ENCODE measurements at places on chromosomes 3 and 15.

DNA sequence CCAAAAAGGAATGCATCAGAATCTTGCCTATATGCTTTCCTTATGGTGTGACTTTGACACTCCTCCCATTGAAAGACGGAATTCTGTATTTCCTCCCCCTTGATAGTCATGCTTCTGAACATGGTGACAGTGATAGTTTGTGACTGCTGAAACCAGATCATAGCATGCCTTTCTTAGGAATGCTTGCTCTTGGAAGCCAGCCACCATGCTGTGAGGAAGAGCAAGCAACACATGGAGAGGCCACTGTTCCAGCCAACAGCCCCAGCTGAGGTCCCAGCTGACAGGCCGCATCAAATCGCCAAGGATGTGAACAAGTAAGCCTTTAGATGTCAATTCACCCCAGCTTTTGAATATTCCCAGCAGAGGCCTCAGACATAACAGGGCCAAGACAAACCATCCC, 100.1 kb downstream of the IGF2BP2 start:
- DNase-seq = no peak

- DNase-seq = no peak
Observed at GRCh38 chr15:80264031-80264430, 12.0 kb upstream of the CTXND1 start.

GRCh38 chr3:50221051-50221410, 15.0 kb upstream of the GNAI2 start:
- no peak for DNase-seq

DNA sequence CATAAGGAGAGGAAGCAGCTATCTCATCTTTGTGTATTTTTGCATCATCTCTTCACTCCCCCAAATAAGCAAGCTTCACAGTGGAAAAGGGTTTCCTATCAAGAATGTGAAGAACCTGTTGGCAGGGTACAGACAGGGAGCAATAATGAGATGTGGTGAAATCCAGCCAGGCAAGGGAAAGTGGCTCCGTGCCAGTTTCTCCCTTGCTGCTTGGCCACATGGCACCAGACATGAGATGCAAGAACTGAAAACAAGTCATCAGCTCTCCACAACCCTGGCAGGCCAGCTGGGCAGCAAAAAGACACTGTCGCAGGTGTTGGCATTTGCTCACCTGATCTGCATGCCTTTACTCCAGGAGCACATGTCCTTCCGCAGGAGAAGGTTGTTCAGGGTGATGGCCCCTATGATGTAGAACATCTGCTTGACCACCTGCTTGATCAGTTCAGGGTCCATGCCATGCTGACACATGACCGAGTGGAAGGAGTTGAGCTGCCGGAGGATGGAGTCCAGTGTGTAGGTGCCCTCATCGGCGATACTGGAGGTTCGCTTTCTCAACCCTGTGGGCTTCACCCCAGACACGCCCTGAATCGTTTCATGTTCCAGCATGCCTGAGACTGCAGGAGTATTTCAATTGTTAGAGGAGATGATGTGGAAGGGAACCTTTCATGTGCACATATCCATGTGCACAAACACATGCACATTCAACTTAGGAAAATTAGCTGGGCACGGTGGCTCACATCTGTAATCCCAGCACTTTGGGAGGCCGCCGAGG, 23.3 kb upstream of the MYO5C start:
- no peak for DNase-seq

DNA sequence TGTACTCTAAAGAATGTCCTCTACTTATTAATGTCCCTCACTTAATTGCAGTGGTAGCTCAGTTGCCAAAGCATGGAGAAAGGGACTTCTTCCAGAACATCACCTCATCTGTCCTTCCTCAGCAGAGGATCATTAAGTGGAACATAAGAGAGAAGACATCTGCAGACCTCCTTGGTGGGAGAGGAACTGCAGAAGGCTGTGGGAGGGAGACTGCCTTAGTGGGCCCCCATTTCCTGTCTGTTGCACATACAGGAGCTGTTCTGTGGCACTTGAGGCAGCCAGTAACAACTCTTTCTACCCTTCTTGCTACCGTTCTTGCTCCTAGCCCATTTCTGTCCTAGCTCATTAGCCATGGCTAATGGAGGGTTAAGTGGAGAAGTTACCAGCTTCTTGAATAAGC, 33.6 kb downstream of the HPS3 start:
- DNase-seq = no peak

DNA sequence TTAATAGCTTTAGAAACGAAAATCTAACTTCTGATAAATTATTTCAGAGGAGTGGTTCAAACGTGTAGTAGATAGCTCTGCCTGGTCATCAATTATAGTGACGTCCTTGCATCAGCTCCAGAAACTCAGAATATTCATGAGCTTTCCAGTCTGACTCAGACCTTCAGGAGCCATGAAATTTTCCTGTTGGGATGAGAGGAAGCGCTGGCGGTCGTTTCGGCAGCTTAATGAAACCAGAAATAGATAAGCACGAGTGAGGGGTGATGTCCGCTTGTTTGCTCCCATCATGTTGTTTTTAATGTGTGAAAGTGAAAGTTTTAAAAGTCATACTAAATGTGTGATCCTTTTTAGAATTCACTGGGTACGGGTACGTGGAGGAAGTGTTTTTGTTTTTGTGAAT, 141.1 kb downstream of the PGPEP1L start:
- DNase-seq = no peak

DNA sequence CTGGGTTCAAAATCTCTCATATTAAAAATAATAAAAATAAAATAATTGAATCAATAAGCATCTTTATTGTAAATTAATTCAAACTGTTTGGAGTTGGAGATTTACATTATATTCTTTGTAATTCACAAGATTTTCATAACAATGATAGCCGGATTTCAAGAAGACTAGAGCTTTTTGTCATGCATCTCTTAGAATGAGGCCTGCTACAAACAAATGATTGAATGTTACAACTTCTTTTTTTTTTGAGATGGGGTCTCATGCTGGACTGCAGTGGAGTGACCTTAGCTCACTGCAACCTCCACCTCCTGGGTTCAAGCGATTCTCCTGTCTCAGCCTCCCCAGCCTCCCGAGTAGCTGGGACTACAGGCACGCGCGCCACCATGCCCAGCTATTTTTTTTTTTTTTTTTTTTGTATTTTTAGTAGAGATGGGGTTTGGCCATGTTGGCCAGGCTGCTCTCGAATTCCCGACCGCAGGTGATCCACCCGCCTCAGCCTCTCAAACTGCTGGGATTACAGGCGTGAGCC, 3.5 kb downstream of the SLTM start:
- no peak for DNase-seq

DNA sequence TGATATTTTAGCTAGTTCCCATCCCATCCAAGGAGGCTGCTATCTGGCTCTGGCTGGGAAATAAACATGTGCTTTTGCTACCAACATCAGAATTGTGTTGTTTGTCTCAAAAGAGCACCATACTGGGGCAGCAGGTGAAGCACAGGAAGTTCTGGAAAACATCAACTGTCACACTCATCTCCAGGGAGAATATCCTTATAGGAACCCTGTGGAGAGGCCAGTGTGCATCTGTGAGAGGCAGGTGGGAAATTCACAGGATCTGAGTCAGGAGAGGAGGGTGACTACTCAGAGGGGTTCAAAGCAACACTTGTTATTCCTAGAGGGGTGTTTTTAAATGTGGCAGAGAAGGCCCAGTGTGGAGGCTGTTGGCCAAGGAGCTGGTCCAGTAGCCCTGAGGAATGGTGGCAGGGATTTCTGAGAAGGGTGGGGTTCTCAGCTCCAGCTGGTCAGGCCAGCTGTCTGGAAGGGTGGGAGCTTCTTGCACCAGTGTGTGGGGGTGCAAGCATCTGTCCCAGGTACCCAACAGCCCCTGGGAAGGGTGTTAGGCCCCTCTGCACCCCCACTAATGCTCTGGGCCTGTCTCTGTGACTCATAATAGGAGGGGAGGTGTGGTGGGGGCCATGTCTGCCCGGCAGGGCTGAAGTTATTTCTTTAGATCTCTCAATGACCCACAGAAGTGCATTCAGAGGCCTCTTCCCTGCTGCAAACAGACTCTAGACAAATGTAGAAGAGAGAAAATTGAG, 28.7 kb downstream of the RPSA start:
- no peak for DNase-seq

DNA sequence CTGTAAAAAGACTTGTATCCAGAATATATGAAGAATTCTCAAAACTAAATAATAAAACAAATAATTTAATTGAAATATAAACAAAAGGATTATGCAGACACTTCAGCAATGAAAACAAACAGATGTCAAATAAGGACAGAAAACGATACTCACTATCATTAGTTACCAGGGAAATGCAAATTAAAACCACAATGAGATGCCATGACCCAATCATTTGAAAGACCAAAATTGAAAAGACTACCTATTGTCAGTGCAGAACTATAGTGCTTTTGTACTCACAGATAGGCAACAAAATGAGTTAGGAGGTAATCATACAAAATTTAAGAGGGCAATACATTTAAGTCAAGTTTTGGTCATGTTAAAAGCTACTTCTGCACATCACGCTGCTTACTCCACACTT, 31.6 kb upstream of the OR5K4 start:
- DNase-seq = no peak

GRCh38 chr3:188133219-188133618, 20.7 kb upstream of the LPP start:
- DNase-seq = no peak

- no peak for DNase-seq
Observed at GRCh38 chr3:158713094-158713499, 19.2 kb downstream of the RARRES1 start.

GRCh38 chr3:66195347-66195783, 25.4 kb upstream of the SLC25A26 start:
- no peak for DNase-seq

DNA sequence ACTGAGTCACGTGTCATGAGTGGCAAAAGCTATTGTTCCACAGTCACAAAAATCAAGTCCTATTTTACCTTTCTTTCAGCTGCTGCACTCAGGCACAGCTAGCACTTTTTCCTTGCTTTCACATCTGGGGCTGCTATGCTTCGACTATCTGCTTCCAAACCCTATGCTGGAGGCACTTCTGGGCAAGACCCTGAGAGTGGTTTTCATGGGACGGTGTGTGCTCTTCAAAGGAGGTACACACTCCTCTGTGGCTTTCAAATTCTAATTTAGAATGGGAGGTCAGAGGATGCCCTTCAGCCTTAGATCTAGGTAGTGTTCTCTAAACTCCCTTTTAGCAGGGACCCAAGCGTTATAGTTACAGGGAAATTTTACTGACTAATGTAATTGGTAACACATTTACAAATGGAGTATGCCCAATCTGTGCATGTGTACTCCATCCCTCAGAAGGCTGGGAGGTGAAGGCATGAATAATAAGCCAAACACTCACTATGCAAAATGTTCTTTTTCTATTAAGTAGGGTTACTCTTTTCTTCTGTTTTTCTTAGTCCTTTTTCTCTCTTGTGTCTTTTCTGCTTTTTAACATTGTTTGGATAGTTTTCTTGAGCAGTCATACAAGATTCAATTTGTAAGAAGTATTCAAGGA, 188.3 kb downstream of the LSAMP start:
- no peak for DNase-seq

GRCh38 chr15:53434174-53434678, 325.2 kb downstream of the WDR72 start:
- no peak for DNase-seq

DNA sequence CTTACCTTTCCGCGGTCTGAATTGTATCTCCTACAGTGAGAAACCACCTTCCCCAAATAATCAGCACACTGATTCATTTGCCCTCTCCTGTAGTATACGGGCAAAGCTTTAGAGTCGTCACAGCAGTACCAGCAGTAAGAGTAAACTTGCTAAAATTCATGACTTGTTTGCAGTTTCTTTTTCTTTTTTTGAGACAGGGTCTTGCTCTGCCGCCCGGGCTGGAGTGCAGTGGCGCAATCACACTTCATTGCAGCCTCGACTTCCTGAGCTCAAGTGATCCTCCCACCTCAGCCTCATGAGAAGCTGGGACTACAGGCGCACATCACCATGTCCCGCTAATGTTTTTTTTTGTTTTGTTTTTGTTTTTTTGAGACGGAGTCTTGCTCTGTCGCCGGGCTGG, 11.9 kb downstream of the SCAMP5 start:
- no peak for DNase-seq

DNA sequence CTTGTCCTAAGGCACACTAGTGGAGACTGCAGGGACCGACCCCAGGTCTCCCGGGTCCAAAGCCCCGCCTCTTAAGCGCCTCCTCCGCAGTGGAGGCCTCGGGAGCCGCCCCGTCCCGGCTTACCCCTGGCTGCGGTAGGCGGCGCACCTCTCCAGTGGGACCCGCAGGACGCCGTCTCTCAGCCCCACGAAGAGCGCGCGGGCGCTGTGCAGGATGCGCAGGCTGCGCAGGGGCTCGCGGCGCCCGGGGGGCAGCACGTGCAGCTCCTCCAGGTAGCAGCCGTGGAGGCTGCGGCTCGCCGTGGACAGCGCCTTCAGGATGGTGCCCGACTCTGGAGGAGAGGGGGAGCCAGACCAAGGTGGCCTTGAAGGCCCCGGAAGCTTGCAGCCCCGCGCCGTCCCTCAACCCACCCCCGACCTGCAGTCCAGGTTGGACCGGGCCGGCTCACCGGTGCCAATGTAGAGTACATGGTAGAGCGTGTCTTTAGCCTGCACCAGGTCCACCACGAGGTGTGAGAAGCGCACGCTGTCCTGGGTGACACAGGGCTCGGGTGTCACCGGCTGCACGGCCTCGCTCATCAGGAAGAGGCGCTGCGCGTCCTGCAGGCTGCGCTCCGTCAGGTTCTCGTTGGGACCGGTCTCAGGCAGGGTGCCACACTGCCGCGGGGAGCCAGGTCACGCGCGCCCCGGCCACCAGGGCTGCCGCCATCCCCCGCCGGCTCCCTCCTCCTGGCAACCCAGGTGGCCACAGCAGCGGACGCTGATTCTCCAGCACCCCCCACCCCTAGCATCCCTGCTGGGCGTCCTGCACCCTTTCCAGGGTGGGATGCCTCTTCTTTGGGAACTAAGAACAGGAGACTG, 105.5 kb downstream of the SEMA5B start:
- DNase-seq = no peak

DNA sequence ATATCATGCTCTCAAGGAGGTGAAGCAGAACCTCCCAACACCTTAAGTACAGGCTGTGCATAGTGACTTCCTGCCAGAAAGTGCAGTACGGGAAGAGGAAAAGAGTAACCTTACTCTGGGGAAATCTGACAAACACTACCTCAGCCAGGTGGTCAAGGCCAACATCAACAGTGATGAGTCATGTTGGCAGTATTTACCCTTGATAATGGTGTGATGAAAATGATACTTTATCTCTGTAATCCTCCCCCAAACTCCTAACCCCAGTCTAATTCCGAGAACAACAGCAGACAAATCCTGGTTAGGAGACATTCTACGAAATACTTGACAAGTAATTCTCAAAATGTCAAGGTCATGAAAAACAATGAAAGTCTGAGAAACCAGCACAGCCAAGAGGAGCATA, 26.5 kb downstream of the ANKDD1A start:
- no peak for DNase-seq
